ENCODE measurements at places on chromosomes 1 and 21.

DNA sequence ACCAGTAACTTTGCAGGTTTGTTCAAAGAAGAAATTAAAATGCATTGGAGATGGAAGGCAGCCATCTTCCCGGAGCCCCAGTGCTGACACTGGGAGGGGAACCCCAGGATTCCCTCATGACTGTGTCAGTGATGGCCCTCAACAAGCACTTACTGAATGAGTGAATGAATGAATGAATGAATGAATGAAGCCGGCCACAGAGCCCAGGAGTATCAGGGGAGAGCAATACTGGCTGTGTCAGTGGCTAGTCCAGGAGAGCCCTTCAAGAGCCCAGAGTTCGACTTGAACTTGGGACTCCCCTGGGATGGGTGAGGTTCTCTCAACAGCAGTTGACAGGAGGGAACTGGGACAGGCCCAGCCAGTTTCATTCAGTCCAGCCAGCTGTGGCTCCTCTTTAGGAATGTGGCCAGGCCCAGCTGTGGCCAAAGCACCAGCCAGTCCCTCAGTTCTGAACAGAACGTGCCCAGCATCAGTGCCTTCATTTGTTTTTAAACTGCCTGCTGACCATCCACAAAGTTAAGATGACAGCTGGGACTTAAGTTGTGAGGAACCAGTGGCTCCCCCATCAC lies 9.2 kb upstream of the ERG start:
- no peak for DNase-seq

DNA sequence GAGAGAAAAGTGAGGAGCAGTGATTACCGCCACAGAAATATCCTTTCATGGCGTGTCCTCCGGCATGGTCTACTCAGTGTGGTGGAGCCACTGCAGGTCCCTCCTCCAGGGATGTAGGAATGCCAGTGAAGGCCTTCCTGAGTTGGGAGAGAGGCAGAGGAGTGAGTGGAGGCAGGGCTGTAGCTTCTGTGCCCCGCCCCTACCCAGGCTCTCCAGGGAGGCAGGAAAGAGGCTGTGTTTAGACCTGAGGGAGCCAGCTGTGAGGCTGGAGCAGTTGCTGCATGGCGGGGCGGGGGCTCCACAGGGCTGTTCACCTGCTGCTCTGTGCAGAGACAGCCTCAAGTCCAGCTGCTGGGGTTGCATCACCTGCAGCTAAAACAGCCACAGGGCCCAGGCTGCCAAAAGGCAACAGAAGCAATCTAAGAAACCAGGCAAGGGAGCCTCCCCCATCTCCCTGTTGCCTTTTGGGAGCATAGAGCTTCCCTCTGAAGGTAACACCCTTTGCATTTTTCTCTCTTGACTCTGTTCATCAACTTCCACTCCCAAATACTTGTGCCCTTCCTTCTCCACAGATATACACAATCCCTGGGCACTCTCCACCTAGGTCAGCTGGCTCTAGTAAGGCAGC lies 801 bp upstream of the ANXA9 start:
- DNase-seq: no peak

- DNase-seq: no peak
Observed at GRCh38 chr1:228405200-228405978, 1.2 kb downstream of the TRIM11 start.

DNA sequence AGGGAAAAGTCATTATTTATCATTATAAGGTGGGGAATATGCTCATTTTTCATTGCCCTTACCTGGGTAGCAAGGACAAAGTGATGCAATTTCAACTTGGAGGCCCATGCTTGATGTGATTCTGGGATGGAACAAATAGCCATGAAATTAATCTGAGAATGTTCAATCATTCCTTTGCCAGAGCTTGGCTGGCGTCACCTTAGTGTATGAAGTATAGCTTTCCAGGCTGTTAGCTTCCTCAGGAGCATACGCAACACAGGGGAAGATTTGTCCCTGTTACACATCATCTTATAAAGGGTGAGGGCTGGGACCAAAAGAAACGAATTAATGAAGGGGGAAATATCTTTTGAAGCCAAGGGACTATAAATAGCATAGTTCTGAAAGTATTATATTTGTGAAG lies 91.4 kb upstream of the DEPDC1 start:
- DNase-seq: no peak

GRCh38 chr1:205688171-205689080 lies 8.1 kb upstream of the SLC45A3 start:
- DNase-seq: no peak

GRCh38 chr1:183734543-183735036 lies 70.3 kb upstream of the RGL1 start:
- DNase-seq: no peak

DNA sequence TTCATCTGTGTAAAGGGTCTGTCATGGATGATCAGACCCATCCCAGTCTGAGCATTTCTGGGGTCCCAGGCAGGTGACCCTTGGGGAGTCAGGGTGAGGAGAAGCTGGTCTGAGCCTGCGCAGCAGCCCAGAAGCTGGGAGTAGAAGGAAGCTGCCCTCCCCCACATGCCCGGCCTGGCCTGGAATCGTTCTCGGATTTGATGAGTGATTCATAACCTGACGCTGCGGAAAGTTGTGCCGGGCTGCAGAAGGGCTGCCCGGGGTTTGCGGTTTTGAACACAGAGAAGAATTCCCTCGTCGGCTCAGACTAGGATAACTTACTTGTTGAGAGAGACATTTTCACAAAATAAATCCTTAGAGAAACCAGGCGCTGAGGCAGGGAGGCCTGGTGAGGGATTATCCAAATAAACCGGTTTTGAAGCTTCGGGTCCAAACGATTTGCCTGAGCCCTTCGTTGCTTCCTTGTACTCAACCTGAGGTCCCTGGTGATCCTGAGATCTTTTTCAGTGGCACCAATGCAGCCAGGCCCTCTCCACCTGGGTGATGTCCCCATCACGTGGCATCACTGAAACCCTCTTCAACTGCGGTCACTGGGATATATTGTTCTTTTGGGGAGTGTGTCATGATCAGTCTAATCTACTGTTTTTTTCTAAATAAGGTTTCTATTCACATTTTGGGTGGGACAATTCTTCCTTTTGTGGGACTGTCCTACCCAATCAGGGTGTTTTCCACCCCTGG lies 29.2 kb downstream of the EPHB2 start:
- no peak for DNase-seq

DNA sequence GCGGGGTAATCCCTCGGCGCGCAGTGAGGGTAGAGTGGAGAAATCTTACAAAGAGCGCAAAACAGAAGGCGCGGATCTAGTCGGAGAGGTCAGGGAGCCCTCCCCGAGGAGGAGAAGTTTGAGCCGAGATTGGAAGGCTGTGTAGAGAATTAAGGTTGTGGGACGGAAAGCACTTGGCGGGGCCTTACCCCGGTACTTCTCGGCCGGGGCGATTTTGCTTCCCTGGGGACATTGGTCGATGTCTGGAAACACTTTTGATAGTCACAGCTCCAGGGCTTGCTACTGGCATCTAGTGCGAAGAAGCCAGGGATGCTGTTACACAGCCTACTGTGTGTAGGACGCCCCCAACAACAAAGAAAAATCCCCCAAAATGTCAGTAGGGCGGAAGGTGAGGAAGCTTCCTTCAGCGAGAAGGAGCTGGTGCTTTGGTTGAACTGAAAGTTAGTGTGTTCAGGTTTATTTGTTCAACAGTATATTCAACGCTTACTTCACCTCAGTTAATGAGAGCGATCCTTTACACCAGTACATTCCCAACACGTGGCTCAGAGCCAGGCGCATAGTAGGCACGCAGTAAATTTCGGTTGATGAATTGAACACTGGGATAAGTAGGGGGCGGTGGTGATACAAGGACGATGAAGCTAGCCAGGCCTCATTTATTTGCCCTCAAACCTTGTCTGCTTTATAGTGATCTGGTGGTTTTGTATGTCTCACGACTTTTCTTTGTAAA lies 807 bp downstream of the CEP85 start:
- DNase-seq: peak; percentile 15

DNA sequence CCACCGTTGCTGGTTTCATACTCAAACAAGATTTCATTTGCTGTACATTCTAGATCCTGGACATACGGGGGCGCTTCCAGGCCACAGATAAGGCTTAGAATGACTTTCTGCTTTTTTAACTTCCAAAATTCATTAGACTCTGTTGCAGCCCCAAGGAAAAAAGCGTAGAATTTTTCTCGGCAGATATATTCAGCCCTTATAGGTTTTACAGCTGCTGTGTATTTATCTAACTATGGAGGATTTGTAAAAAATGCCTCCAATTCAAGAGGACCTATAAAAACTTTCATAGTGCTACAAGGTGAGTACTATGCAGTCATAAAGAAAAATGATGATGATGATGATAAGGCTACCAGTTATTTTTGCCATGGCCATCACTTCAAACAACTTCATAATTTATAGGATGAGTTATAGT lies 51.6 kb downstream of the SLC30A10 start:
- DNase-seq: no peak

DNA sequence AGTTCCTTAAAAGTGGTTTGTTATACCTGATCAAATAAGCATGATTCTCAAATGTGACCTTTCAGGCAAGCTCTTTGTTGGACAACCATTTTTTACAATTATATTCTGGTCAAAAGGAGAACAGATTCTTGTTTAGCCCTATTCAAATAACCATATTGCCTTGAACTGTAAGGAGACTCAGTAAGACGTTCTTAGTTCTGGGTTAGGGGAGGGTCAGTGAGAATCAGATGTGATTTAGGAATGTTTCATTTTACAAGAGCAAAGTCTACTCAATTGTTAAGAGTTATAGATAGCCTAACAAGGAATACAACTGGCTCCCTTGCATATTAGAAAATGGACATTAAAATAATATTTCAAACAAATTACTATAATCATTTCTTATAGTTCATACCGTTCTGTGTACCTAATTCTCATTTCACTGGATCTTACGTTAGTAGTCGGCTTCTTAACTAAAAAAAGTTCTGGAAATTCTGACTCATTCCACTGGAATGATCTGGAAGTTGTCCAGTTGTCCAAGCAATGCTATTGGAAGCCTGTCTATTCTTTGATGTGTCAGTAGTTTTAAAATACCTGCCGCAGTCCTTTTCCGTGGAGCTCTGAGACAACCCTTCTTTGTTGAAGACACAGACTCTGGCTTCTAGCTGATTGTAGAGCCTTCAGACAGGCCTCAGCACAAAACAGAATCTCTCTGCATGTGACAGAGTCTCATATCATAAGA lies 88.8 kb downstream of the MAST2 start:
- no peak for DNase-seq

DNA sequence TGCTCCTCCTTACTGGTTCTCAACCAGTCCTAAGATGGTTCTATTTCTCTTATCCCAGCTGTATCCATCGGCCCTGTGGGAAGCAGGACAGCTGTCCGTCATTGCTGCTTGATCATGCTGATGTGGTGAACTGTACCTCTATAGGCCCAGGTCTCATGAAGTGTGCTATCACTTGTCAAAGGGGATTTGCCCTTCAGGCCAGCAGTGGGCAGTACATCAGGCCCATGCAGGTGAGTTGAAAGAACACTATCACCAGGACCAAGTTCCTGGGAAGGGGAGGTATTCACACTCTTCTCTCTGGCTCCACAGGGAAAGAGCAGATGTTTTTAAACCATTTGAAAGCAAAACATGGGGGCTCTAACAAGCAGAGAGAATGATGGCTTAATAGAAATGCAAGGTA lies 302.6 kb downstream of the PAPPA2 start:
- DNase-seq: no peak

GRCh38 chr1:78075621-78076020 lies 29.9 kb downstream of the GIPC2 start:
- DNase-seq: no peak

GRCh38 chr1:153610811-153611301 lies 2.1 kb downstream of the S100A16 start:
- no peak for DNase-seq

- no peak for DNase-seq
Observed at GRCh38 chr1:193325771-193326170, 139.4 kb upstream of the B3GALT2 start.

GRCh38 chr1:227793948-227794816 lies 21.3 kb upstream of the PRSS38 start:
- DNase-seq: no peak

- DNase-seq: no peak
Observed at GRCh38 chr1:167991546-167991945, 54.7 kb upstream of the MPC2 start.

DNA sequence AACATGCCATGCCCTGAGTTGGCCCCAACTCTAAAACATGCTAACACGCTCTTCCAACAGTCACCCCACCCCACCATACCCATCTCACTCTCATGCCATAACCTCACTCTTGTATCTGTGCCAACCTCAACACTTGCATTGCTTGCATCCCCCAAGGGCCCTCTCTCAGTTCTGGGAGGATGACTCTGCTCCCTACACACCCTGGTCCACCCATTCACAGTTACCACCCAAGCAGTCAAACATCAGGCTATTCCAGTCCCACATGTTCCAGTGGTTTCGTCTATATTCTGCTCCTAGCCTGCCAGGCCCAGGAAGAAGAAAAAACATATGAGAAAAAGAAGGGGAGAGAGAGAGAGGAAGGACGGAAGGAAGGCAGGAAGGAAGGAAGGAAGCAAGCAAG lies 31.0 kb downstream of the GBP6 start:
- DNase-seq: no peak

DNA sequence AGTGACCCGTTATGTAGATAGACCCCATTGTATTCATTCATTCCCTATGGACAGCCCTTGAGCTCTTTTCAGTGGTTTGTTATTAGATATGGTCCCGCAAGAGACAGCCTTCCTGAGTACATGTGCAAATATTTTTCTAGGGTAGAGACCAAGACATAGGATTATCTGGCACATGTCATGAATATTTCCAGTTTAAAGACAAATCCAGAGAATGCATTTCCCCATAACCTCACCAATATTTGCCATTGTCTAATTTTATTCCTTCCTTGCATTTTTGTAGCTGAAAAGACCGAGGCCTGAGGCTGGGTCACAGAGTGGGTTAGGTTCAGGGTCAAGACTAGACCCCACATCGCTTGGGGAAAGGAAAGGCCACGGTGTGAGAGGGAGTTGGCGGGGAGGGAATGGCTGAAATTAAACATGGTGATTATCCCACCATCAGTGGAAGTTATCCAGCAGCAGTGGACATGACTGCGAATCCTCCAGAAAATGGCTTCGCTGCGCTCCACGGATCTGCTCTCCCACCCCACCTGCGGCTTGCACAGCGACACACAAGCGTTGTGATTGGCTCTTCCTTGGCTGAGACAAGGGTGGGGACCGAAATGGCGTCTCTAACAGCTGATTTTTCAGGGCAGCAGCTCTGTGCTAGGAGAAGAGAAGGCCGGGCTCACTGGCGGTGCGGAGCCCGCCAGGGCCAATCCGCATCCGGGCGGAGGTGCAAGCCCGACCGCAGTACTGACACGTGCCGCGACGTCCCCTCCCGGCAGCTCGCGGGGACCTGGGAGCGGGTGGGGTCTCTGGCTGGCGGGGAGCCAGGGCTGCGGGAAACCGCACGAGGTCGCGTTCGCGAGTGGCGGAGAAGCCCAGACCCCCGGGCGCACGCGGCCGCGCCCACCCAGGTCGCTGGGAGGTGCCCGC lies 16.1 kb upstream of the STMN1 start:
- DNase-seq: peak; percentile 57

GRCh38 chr1:247542811-247543210 lies 6.1 kb upstream of the GCSAML start:
- no peak for DNase-seq

DNA sequence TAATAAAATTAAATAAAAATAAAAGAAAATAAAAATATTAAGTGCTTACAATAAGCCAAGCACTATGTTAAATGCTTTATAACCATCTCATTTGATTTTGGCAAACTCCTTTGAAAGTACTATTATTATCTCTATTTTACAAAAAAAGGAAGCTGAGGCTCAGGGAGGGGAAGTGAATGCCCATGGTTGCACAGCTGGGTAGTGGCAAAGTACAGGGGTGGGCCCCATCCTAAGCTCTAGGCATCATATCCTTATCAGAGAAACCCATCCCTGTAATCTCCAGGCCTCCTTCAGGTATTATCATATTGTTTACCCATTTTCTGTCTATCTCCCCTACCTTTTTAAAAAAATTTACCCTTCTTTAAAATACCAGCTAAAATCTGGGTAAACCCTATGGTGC lies 2.3 kb upstream of the MED18 start:
- DNase-seq: no peak
